Dermis blood vessel endothelial cell (primary cell): ENCODE measurements at places on chromosomes 7 and 10.

DNA sequence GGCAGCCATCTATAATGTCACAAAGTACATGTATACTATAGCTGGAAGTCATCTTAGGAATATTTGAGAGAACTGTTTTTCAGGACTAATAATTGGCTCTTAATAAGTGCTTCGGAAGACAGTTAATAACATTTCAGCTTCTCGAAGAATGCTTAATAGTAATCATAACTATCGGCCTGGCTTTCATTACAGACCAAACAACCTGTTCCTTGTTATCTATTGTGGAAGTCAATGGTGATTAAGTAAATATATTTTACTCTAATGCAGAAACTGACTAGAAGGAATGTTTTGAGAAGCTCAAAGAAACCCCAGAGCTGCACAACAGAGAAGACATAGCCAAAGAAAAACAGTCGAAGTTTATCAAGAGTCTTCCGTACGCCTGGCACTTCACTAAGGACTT lies 106.8 kb upstream of the FAM133B start:
- no peak for DNase-seq

GRCh38 chr7:27835376-27835775 lies 95.4 kb downstream of the TAX1BP1 start:
- DNase-seq, result peak; percentile 66

- no peak for DNase-seq
These were observed 97.7 kb upstream of the GALNT17 start for GRCh38 chr7:71034243-71034642.

DNA sequence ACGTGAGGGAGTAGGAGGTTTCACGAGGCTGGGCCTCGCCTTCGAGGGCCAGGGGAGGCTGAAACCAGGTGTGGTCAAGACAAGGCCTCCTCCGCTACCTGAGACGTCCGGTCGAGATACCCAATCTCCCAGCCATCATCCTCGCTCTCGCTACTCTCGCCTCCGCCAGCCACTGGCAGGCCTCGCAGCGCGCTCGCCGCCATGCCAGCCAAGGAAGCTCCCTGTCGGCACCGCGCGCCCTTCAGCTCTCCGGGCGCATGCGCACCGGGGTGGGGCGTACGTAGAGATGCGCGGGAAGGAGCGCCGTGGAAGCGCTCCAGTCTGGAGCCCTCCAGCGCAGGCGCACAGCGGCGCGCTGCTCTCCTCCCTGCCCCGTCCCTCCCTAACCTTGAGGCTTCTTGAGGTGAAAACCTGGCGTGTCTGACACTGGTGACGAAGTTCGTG lies at the start of gene ASZ1:
ASZ1 (minus strand) TSS at position 236 of the 444 bp plus-strand sequence; CDS start at position 203, 33 bp downstream.
- no peak for DNase-seq

GRCh38 chr7:144379776-144380384 lies 23.6 kb downstream of the NOBOX start:
- DNase-seq, result no peak

- peak; percentile 80 for DNase-seq
These were observed 2.4 kb downstream of the ADCK2 start for GRCh38 chr7:140674899-140675701.

GRCh38 chr10:44995581-44995913 lies 5.2 kb upstream of the ZNF22 start:
- DNase-seq, result no peak

GRCh38 chr10:105843786-105844185 lies 1202.7 kb downstream of the SORCS3 start:
- no peak for DNase-seq

DNA sequence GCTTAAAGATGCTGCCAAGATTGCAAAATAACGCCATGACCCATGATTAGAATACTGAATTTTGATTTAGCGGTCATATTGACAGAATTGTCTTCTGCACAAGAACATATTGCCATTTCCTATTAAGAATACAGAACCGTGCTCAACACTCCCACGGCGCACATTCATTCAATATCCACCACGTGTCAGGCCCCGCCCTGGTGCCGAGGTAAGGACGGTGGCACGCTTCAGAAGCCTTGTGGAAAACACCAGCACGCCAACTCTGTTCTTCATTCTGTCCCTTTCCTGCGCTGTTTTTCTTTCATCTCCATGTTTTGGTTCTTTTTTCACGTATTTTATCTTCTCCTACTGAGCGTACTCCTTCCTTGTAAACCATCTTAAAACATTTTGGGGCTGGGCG lies 189.3 kb downstream of the ZMYND11 start:
- no peak for DNase-seq

- DNase-seq, result no peak
These were observed 164.8 kb downstream of the RTKN2 start for GRCh38 chr10:62103857-62104256.

DNA sequence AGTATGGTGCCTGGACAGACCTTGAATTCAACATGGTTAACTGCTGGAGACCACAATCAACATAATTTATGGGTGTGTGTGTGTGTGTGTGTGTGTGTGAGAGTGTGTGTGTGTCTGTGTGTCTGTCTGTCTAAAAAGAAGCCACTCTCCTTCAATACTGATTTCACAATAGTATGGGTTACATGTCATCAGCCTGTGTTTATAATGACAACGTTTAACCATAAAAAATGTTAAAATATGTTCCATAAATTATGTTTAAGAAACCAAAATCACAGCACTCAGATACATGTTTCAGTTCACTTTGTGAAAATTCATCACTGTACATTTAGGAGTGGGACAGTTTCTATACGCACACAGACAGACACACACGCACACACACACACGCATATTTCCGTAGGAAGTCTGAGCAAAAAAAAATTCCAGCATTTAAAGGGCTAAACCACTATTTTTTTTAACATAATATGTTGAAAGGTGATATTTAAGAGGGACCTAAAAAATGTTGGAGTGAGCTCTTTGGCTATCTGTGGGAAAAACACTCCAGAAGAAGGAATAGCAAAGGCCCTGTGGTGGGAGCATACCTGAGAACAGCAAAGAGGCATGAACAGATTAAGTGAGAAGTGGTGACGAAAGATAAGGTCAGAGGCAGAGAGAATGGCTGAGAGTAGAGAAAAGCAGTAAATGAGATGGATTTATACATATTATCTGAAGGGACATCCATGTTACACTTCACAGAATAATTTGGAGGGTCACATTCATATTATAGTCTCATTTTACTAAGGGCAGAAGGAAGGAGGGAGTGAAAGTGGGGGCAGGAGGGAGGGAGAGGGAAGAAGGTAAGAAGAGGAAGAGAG lies 10.9 kb downstream of the PDZD8 start:
- DNase-seq, result peak; percentile 70
